ENCODE measurements at places on chromosomes 4 and X.

GRCh38 chrX:12978205-12979025 is 3.5 kb downstream of the TMSB4X start:
- no peak for DNase-seq

- DNase-seq: no peak
Observed at GRCh38 chr4:57182132-57182874, 72.1 kb upstream of the IGFBP7 start.

DNA sequence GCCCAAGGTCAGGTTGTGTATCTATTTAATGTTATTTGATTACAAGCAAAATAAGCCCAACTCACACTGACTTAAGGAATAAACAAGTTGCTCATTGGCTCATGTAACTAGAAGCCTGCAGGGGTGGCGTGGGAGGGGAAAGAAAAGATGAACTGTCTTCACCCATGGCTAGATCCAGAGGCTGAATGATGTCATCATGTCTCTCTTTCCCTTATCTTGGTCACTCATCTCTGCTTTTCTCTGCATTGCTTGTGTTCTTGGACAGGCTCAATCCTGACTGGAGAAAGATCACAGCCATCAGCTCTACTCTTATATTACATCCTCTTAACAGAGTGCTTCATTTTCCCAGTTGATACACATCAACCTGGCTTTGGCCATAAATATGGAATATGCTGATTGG is 290.0 kb upstream of the DIAPH2 start:
- no peak for DNase-seq

DNA sequence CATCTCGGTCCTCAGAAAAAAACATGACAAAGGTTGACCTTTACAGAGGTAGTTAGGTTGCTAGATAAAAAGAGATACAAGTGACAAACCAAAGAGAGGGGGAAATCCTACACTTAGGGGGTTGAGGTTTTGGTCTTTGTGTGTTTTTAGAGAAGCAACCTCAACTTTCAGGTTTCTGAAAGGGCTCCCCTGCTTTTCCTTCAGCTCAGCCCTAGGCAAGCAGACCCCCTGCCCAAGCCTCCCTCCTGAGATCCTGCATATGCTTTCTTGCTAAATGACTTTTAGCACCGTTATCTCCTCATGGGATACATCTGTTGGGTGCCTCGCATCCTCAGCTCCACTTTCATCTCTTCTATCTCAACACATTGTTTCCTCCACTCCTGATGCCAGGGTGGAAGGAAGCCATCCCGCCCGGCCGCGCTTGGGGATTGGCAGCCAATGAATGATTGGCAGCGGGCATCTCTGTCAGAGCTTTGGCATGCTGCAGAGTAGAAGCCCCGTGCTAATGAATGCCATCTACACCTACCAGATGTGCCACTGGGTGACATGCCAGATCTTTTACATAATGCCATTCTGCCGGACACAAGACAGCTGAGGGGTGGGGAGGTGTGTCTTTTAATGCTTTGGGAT is 15.0 kb upstream of the PRDM8 start:
- DNase-seq: no peak

DNA sequence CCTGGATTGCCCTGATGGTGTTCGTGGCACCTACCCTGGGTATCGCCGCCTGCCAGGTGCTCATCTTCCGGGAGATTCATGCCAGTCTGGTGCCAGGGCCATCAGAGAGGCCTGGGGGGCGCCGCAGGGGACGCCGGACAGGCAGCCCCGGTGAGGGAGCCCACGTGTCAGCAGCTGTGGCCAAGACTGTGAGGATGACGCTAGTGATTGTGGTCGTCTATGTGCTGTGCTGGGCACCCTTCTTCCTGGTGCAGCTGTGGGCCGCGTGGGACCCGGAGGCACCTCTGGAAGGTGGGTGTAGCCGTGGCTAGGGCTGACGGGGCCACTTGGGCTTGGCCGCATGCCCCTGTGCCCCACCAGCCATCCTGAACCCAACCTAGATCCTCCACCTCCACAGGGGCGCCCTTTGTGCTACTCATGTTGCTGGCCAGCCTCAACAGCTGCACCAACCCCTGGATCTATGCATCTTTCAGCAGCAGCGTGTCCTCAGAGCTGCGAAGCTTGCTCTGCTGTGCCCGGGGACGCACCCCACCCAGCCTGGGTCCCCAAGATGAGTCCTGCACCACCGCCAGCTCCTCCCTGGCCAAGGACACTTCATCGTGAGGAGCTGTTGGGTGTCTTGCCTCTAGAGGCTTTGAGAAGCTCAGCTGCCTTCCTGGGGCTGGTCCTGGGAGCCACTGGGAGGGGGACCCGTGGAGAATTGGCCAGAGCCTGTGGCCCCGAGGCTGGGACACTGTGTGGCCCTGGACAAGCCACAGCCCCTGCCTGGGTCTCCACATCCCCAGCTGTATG is 1.8 kb downstream of the AVPR2 start:
- no peak for DNase-seq

DNA sequence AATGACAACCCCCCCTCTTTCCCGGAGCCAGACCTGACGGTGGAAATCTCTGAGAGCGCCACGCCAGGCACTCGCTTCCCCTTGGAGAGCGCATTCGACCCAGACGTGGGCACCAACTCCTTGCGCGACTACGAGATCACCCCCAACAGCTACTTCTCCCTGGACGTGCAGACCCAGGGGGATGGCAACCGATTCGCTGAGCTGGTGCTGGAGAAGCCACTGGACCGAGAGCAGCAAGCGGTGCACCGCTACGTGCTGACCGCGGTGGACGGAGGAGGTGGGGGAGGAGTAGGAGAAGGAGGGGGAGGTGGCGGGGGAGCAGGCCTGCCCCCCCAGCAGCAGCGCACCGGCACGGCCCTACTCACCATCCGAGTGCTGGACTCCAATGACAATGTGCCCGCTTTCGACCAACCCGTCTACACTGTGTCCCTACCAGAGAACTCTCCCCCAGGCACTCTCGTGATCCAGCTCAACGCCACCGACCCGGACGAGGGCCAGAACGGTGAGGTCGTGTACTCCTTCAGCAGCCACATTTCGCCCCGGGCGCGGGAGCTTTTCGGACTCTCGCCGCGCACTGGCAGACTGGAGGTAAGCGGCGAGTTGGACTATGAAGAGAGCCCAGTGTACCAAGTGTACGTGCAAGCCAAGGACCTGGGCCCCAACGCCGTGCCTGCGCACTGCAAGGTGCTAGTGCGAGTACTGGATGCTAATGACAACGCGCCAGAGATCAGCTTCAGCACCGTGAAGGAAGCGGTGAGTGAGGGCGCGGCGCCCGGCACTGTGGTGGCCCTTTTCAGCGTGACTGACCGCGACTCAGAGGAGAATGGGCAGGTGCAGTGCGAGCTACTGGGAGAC is 1.6 kb downstream of the PCDH10 start:
- no peak for DNase-seq

DNA sequence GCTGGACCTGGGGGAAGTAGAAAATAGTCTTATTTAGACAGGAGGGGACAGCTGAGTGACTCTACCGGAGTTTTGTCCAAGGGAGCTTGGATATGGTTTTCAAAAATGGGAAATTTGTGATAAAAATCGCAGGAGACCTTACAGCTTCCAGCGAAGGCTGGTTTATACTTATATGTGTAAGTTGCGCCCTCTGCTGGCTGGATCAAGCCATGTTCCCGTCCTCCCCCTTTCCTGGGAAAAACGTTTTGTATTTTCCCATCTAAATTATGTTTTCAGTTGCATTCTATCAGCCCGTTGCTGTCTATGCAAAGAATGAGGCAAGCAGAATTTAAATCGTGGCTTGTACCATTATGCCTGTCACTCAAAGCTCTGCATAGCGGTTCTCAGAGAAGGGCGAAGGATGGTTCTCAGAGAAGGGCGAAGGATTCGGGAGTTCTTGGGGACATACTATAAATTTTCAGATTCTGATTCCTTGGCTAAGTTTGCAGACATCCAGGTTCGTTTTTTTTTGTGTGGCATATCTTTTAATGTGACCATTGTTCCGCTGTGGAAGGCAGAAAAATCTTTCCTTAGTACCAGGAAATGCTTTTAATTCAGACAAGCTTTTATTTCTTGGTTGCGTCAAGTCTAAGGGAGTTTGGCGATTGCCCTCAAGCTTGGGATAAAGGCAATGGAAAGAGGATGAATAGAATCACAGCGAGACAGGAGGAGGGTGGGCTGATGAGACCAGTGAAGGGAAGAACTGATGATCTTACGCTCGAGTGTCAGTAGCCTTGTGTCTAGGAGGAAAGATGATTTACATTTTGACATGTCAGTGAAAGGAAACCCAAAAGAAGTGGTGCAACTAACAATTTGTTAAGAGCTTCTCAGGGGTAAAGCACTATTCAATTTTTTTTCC is 128.5 kb upstream of the ARX start:
- DNase-seq: no peak

GRCh38 chr4:5711479-5712184 is 631 bp downstream of the EVC start:
- no peak for DNase-seq

GRCh38 chr4:152935143-152935542 is 980 bp upstream of the FHDC1 start:
- no peak for DNase-seq

- DNase-seq: no peak
Observed at GRCh38 chrX:129876771-129877305, 29.1 kb upstream of the UTP14A start.

- no peak for DNase-seq
Observed at GRCh38 chr4:55291227-55291640, 54.8 kb upstream of the SRD5A3 start.

DNA sequence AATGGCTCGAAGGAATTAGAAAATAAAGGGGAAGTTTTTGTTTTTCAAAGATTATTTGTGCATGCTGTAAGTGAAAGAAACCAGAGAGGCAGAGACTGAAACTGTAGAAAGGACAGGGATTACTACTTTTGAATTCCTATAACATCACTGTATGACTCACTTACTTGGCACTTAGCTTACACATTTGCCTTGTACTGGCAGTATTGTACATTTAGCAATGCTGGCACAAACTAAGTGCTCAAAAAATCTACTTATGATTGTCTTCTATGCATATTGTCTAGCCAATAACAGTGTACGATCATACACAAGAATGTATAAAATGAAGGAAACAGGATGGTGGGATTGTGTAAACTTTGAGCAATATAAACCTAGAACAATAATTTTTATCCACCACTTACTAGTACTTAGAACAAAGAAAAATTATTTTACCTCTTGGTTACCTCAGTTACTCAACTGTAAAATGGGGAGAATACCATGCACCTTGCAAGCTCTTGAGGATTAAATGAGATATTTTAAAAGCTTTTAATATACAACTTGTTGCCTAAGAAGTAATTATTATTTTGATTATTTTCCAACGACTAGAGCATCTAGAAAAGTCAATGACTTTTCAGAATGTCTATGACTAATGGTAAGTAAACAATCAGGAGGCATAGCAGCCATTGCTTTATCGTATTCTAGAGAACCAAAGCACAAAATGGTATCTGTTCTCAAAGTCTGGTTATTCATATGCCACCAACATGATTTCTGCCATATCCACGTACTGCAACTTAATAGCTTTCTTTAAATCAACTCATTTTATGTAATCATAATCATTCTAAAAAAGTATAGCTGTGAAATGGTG is 4.7 kb downstream of the FAM120C start:
- no peak for DNase-seq

DNA sequence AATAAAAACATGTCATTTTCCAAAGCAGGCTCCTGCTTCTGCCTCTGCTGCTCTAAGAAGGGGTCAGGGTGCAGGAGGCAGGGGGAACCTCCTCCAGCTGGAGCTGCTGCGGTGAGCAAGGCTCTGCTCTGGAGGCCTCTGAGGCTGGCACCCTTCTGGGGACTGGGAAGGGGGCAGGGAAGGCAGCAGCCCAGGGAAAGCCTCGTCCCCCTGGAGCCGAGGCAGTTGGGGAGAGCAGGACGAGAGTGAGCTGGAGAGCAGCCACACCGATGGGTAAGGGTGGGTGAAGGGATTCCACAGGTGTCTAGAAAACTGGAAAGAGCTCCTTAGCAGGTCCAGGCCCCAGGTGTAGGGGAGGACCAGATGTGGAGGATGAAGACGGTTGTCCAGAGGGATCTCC is 2.0 kb upstream of the CTAG2 start:
- no peak for DNase-seq

GRCh38 chr4:956531-957230 is 16.7 kb downstream of the DGKQ start:
- DNase-seq: no peak

- DNase-seq: no peak
Observed at GRCh38 chr4:182022909-182023308, 220.3 kb upstream of the TENM3 start.

DNA sequence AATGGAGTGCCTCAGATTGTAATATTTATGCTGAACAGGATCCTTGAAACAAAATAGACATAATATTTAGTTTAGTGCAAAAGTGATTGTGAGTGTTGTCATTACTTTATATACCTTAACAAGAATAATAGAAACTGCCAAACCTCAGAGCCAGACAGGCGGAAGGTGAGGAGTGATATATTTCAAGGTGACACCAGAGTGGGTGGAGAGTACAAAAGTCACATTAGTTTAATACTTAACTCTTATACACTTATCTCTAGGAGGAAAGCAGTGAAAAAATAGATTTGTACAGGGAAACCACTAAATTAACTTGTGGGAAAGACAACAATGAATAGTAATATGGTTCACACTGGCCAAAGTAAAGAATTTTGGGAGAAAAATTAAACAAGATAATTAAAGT is 342.8 kb upstream of the NDST4 start:
- no peak for DNase-seq

DNA sequence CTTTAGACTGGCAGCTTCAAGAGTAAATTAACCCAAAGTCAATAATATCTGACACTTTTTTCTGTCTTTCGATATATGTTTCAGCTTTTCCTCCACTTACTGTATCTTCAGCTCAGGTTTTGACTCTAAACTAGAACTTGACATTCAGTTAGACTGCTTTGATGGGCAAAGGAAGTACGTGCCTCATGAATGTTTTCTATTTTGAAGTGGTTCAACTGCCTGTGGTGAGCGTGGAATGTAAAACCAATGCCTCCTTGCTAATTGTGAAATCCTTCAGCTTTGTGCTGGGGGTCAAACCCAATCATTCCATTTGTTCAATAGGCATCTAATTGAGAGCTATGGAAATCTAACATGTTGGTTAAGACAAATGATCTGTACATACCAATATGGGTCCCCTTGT is 857.0 kb upstream of the HTR2C start:
- DNase-seq: no peak

GRCh38 chrX:100208076-100208475 is 202.0 kb downstream of the PCDH19 start:
- no peak for DNase-seq

DNA sequence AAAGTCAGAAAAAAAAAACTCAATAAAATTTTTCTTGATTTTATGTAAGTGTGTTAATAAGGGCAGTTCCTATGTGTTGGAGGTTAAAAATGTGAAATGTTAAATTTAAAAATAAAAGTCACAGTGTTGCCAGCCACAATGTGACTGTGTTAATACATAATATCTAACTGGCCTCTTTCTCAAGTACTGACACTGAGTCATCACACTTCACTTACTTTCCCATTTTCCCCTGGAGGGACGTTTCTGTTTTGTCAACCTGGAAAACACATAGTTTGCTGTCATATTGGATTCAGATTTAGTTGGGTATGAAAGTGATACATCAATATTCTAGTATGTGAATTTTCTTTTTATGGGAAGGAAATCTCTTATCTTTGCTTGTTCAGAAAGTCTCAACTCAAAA is 46.4 kb downstream of the ARHGEF38 start:
- DNase-seq: no peak
